ENCODE measurements at places on chromosomes 6 and 20.

GRCh38 chr20:53070706-53071392 is 98.7 kb downstream of the TSHZ2 start:
- DNase-seq = no peak

- DNase-seq = no peak
These were observed 29.1 kb downstream of the RREB1 start for GRCh38 chr6:7136859-7137334.

DNA sequence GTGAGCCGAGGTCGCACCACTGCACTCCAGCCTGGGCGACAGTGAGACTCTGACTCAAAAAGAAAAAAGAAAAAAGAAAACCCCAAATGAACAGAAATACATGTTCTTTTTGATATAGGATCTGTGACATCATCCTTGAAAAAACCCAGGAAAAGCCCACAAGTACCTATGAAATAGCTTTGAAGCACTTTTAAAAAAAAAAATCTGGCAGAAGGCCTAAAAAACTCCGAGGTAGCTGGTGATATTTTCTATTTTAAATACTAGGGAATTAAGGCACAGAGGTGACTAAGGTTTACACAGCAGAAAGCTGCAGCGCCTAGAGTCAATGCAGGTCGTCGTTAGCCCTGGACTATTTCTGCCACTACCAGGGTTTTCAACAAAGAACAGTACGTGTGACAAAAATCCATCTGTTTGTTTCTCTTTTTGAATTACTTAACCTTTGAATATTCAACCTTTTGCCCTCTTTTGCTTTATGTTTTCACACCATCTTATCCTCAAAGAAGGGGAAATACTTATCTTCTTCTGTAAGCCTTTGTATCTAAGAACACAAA is 39.4 kb upstream of the EEF1A1 start:
- no peak for DNase-seq

- no peak for DNase-seq
These were observed 138.2 kb upstream of the CST7 start for GRCh38 chr20:24810676-24811407.

GRCh38 chr20:39010496-39010895 is 48.4 kb downstream of the DHX35 start:
- no peak for DNase-seq

DNA sequence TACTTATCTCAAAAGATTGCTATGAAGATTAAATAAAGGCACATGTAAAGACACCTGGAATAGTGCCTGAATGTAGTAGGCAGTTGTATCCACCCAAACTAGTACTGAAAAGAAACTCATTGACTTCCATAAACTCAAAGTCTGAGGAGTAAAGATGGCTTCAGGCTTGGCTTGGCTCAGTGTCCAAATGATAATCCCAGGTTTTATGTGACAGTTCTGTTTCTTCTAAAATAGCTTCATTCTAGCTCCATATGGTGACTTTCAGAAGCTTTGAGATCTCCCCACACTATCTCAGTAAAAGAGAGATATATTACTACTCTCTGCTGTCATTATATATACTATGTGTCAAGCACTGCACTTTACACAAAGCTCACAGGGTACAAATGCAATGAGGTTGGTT is 121.3 kb downstream of the DOK5 start:
- no peak for DNase-seq

DNA sequence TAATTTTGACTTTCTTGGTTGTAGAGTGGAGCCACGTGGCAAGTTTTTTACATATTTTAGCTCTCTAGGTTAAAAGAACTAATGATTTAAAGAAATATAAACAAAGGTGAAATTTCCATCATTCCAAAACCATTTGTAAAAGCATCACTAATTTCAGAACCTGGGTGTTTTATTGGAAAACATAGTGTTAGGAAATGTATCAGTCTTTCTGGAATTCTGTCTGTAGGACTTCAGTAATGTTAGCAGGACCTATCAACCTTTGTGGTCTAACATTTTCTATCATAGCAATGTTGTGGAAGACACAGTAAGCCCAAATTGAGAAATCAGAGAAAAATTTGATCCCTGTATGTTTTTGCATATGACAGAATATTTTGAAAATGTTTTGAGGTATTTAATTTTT is 28.3 kb downstream of the L3MBTL3 start:
- DNase-seq = peak; percentile 35

GRCh38 chr6:56794421-56794820 is 151.7 kb upstream of the DST start:
- no peak for DNase-seq

DNA sequence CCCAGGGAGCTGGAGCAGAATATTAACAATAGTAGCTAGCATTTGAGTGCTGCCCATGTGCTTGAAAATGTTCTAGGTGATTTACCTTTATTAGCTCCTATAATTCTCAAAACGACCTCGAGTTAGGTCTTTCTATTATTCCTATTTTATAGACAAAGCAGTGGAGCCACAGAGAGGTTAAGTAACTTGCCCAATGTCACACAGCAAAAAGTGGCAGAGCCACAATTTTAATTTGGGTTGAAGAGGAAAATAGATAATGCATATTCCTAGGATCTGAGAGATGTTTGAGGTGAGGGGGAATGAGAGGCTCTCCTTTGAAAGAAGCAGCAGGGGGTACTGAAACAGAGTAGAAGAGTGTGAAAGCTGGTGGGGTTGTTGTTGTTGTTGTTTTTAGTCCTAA is 354.5 kb upstream of the SLC35B3 start:
- DNase-seq = no peak

GRCh38 chr6:35954333-35954732 is 33.4 kb upstream of the SRPK1 start:
- no peak for DNase-seq

- DNase-seq = no peak
These were observed 195.6 kb upstream of the RIN2 start for GRCh38 chr20:19562426-19562825.

GRCh38 chr6:134797400-134798113 is 152.3 kb downstream of the ALDH8A1 start:
- DNase-seq = no peak

DNA sequence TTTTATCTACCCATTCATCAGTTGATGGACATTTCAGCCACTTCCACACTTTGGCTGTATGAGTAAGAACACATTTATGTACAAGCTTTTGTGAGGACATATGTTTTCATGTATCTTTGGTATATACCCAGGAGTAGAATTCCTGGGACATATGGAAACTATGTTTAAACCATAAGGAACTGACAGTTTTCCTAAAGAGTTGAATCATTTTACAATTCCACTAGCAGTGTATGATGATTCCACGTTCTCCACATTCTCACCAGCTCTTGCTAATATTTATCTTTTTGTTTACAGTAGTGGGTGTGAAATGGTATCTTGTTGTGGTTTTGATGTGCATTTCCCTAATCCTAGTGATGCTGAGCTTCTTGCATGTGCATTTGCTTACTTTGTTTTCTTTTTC is 338.1 kb downstream of the PLCB1 start:
- no peak for DNase-seq

DNA sequence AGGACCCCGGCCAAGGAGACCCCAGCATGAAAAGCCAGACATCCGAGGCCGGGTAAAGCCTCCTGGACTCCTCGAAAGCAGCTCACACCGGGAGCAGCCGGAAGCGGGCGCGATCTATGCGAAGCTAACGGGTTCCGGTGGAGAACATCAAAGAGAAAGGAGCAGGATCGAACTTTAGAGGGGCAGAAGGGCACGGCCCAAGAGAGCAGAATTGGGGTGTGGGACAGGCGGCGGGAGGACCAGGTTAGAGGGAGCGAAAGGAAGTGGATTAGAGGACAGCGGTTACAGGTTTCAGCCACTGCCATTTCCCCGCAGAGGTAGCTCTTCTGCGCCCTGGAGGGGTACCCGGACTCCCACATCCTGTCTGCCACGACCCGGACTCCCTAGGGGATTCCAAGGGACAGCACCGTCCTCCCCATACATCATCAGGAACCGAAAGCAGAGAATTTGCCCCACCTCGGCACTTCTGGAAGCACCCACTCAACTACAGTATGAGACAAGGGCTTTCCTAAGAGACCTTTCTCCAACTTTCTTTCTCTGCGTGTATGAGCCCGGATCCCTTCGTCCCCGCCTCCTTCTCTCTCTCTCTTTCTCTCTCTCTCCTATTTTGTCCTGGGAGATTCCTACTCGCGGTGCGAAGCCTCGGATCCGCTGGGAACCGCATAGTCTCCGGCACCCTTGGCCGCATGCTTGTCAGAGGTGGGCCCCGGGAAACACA is 507 bp upstream of the VGLL2 start:
- DNase-seq = peak; percentile 19

DNA sequence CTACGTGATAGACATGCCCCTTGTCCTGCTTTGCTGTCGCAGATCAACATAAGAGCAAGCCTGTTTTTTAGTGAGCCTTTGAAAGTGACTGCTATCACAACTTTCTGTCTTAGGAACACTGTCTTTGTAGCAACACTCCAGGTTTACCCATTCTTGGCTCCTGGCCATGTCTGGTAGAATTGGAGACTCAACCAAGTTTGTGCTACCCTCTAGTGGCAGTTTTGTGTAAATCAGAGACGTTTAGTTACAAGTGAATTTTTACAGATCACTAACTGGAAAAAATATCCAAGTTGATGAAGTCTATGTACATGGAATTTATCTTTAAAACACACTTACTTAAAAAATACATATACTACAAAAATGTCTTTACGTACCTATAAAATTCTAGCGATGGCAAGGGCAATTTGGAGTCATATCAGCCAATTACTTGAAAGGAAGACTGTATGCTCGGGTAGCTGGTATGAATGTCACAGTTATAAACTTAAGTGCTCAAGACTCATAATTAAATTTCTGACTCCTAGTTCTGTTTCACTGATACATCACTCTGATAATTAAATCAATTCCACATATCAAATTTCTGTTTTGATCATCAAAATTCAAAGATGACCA is 101.4 kb downstream of the ADGB start:
- peak; percentile 91 for DNase-seq

DNA sequence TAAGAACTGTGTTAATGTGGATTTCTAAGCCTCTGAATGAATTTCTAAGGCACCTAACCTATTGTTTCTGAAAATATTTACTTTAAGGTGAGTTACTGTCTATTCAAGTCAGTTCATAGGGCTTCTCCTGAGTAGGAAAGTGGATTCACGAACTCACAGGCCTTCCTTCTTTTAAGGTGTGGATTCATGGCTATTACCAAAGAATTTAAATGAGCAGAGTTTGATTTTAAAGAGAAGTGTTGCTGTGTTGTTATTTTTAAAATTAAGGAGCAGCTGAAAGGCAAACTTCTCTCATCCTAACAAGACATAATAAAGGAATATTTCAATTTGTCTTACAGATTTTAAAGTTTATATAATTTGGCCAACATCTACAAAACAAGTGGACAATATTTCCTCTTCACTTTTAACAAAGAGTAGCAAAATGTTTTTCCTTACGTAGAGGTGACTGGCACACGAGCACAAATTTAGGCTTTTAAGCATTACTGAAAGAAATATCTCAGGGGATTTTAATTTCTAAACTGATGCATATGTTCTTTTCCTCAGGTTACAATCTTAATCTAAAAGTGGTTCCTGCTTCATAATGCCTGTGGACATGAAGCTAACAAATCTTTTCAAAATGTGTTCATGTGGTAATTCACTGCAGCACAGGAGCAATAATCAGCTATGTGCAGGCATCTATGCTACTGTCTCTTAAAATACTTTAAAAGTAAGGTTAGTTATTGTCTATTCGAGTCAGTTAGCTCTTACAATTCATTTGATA is 602 bp upstream of the TSPYL4 start:
- no peak for DNase-seq

DNA sequence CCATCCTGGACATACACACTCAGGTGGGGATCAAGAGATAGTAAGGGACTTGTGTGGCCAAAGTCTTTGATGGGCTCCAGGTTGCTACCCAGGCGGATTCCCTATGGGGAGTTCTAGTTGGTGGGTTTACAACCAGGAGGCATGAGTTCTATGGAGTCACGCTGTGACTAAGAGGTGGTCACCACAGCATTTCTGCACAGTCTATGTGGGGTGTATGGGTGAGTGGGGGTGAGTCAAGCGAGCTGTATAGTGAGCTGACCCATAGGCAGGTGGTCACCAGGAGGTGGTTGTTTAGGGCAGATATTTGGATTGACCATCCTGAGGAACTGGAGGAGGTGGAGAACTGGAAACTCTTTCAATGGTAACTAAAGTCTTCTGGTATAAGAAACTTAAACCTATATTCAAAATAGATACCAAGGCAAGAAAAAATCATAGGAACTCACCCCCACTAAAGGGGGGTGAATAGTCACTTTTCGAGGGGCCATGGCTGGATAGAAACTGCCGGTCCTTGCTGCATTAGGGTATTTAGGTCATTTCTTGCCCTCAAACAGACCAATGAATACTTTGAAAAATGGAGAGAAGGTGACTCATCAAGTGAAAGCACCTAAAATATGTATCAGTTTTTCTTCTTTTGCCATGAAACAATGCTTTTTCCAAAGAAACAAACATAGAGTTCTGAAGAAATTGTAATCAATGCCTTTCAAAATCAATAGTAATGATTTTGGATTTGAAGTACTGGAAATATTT is 84.3 kb upstream of the NRN1 start:
- DNase-seq = no peak

GRCh38 chr20:33909331-33909921 is 84.3 kb upstream of the RALY start:
- peak; percentile 95 for DNase-seq

DNA sequence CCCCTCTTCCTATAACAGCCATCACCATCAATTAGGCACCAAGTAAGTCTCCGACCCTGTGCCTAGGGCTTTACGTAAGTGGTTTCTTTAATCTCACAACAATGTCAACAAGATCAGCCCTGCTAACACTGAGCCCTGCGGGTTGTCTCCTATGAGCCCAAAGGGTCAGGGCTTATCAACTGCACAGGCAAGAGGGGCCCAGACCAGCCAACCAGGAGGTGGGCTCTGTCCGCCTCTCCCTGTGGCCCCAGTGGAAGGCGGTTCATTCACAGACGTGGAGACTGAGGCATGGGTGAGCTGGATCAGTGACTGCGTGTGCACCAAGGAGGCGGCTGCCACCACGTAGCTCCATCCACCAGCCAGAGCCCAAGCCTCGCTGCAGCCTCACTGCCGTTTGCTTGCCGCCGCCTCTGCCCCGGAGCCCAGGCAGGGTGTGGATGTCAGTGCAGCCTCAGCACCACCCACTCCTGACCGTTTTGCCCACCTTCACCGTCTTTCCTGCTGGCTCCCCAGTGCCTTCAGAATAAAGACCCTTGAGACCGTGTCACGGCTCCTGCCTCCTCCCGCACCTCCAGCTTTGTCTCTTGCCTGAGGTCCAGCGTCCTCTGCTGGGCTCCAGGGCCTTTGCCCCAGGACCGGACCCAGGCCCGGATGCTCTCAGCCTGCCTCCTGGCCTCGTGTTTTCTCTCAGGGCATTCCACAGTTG is 78.7 kb downstream of the DLL1 start:
- DNase-seq = no peak

DNA sequence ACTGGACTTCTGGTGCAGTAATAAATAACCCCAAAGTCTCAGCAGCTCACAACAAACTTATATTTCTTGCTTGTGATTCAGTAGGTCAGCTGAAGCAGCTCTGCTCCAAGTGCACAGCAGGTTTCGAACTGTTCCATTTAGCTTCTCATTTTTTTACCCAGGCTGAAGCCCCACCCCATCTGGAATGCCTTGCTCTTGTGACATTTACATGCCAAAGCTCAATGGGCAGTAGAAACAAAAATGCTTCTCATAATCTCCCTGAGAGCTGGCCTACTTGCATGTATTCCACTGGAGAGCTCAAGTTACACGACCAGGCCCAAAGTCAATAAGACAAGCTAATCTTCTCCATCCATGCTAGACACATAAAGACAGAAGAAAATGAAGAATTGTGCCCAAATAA is 165.2 kb downstream of the HAO1 start:
- peak; percentile 59 for DNase-seq

GRCh38 chr6:32151181-32151862 is 417 bp downstream of the PRRT1 start:
- no peak for DNase-seq
